Left renal cortex interstitium (tissue), 4 donors: ENCODE measurements at places on chromosomes 6 and 20.

GRCh38 chr6:124887872-124888580, 74.2 kb upstream of the RNF217 start:
- DNase-seq = no peak

DNA sequence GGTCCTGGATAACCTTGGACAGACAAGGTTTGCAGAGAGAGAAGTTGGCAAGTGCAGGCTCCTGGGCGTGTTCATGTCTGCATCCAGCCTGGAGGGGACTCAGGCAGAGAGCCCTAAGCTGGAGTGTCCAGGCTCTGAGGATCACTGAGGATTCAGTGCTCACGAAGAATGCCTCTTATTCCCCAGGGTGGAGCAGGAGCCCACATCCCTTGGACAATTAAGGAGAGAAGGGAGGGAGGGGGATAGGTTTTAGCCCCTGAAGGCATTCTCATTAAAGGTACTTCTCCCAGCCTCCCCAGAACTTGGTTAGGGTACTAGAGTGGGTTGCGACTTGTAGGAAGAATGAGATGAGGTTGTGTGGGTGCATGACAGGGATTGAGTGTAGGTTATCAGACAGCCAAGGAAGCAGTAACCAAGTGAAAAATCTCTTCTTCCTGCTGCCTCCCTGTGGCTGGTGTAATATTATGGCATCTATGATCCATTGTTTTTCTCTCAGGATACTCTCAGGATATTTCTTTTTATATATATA, 680 bp downstream of the HLA-DPB1 start:
- no peak for DNase-seq

DNA sequence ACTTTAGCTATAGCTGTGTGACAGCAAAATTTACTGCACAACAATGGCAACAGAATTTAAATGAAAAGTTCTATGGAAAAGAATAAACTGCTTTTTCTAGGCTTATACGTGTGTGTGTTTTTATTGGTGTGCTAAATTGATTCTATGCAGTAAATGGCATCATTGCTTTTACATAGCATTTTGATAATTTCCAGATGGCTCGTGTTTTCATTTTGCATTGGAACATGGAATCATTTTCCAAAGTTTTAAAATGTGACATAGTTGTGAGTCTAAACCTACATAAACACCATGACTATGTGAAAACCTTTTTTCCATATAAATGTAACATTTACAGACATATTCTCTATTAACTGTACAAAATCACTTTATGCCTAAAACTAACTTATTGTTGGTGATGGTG, 127.8 kb downstream of the SIM1 start:
- DNase-seq = no peak

DNA sequence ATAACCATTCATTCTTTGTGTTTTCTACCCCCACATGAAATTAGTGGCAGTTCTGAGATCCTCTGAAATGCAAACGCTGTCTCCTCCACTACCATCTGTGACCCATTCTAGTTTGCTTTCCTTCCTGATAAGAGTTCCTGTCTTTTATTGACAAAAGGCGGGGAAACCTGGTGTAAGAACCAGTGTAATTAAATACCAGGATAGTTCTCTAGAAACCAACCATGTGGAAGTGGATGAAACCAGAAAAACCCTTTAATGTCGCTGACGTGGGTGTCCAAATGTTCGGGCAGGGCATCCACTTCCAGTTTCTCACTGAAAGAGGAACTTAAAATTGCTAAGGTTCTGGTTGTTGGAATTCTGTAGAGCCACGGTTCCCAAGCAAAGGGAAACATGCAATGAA, 79.1 kb downstream of the TNFRSF21 start:
- DNase-seq = no peak

DNA sequence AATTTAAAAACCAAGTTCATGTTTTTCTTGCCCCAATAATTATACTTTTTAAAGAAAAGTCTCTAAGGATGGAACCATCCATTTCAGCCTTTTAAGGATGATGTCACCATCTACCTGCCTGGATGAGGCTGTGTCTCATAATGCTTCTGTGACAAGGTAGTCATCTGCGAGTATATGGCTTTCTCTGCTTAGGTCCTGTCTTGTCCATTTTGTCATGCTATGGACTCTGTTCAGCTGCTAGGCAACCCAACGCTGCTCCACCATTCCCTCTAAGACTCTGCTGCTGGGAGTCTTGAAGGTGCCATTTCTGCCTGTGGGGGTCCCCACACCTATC, 459.8 kb upstream of the RUNX2 start:
- DNase-seq = no peak

DNA sequence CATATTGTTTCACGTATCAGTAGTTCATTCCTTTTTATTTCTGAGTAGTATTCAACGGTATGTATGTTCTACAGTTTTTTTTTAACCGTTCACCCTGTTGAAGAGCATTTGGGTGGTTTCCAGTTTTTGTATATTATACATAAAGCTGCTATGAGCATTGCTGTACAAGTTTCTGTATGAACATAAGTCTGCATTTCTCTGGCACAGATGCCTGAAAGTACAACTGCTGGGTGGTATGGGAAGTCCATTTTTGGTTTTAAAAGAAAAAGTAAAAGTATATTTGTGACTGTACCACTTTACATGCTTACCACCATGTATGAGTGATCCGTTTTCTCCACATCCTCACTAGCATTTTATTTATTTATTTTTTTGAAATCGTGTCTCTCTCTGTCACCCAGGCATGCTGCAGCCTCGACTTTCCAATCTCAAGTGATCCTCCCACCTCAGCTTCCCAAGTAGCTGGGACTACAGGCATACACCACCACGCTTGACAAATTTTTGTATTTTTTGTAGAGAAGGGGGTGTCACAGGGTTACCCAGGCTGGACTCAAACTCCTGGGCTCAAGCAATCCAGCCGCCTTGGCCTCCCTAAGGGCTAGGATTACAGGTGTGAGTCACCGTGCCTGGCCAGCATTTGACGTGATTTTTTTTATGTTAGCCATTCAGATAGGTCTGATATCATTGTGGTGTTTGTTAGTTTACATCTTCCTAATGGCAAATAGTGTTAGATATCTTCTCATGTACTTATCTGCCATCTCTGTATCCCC, 11.0 kb upstream of the SIM1 start:
- DNase-seq = no peak

DNA sequence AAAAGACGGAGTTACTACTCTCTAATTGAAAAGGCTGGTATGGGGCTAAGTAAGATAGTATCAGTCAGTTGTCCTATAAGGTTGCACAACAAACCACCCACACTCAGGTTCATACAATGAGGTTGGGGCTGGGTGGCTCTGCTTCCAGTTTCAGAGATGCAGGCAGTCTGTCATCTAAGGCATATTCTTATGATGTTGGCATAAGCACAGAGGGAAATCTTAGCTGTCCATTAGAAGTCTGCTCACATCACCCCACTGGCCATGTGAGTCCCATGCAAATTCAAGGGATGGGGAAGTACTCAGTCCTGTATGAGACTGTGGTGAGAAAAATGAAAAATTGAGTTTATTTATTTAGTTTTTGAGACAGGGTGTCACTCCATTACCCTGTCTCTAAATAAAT, 118.6 kb downstream of the LAMP5 start:
- DNase-seq = no peak

- DNase-seq = no peak
These were observed 23.3 kb downstream of the NOX3 start for GRCh38 chr6:155432293-155432692.

DNA sequence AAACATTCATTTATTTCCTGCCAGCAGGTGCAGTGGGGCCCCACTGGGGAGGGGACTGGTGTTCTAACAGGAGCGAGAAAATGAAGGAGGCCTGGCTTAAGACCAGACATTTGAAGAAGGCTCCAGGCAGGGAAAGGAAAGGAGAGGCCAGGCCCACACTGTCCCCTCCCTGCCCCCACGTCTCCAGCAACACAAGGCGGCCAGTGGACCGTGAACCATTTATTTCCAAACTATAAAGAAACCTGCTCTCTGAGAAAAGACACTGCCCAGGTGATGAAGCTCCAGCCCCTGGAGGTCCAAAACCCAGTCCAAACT, 41.4 kb upstream of the CDH22 start:
- no peak for DNase-seq
